ENCODE measurements at places on chromosomes 12 and 14. TPM values are rescaled to one million over a fixed set of nuclear protein-coding genes. Genes with fewer than 3 reads are reported as not detected.

DNA sequence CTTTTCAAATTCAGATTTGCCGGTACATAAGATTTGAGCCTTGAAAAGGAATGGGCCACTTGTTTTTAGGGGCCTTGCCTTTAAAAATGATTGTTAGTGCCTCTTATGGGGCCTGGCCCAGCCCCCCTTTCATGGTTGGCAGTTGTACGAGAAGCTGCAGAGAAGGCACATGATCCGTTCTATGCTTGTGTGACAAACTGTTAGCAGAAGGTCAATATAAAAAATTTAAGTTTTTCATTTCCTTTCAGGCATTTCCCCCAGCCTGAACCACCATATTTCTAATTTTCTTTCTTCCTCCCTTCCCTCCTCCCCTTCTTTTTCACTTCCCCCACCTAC lies 119.1 kb downstream of the PLXNC1 start:
- no peak for DNase-seq

- no peak for DNase-seq
Observed at GRCh38 chr12:31664038-31664437, 4.5 kb downstream of the ETFBKMT start.

DNA sequence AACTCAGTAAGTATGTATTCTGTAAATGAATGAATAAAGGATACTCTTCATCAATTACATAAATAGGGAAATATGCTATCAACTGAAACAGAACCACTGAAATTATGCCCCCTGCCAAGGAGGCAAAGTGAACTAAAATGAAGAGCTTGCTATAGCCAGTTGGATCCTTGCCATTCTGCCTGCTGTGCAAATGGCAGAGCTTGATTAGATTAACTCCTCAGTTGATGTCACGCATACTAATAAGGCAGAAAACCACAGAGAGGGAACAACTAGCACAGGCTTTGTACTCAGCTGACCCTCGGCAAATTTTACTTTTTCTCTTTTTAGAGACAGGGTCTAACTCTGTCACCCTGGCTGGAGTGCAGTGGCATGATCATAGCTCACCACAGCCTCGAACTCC lies 36.7 kb upstream of the FERMT2 start:
- no peak for DNase-seq

DNA sequence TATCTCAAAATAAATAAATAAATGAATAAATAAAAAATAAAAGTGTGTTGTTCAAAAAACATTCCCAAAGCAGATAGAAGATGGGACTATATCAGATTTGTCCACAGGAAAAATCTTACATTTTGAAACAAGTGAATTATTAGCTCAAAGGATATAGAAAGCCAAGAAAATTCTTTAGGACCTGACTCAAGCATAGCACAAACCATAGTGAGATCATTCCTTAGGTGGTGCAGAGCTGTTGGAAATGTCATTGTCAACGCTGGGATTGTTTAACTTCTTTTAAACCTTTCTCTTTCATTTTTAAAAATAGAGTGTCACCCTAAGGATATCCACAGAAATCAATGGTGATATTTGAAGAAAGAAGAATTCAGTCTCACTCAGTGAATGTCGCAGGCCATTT lies 43.5 kb downstream of the DRAM1 start:
- DNase-seq, result no peak

- DNase-seq, result no peak
Observed at GRCh38 chr14:60602291-60602690, 47.0 kb downstream of the SIX1 start.

- no peak for DNase-seq
Observed at GRCh38 chr12:55633151-55633550, 3.5 kb upstream of the OR10P1 start.

DNA sequence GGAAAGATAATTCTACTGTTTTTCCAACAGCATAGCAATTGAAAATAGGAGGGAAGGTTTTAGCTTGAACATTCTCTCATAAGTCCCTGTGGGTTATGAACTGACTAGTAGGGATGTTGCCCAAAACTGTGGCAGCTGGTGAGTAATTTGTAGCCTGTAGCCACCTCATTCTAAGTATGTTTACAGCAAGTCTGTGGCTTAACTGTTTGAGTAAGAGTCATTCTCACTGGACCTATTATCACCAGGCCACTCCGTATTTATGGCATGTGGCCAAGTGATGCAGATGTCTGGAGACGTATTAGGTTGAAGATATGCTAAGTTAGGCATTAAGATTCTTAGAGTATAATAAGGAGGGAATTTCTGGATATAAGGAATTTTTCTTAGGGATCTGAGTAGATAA lies 458.3 kb downstream of the ETNK1 start:
- no peak for DNase-seq

- DNase-seq, result no peak
Observed at GRCh38 chr12:121065345-121065744, 26.3 kb upstream of the OASL start.

GRCh38 chr14:21096978-21097635 lies 1.3 kb downstream of the ZNF219 start:
- DNase-seq, result no peak

DNA sequence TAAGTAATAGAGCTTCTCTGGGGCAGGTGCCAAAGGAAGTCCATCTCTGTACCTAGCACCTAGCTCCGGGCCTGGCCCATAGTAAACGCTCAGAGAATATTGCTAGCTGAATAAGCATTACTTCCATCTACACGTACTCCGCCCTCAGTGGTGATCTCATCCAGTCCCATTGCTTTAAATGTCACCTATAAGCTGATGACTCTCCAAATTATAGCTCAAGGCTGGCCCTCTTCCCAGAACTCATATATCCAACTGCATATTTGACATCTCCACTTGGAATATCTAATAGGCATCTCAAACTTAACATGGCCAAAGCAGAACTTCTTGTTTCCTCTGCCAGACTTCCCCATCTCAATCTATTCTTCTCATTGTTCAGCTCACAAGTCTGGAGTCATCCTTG lies 6.9 kb upstream of the DYNLL1 start:
- no peak for DNase-seq

DNA sequence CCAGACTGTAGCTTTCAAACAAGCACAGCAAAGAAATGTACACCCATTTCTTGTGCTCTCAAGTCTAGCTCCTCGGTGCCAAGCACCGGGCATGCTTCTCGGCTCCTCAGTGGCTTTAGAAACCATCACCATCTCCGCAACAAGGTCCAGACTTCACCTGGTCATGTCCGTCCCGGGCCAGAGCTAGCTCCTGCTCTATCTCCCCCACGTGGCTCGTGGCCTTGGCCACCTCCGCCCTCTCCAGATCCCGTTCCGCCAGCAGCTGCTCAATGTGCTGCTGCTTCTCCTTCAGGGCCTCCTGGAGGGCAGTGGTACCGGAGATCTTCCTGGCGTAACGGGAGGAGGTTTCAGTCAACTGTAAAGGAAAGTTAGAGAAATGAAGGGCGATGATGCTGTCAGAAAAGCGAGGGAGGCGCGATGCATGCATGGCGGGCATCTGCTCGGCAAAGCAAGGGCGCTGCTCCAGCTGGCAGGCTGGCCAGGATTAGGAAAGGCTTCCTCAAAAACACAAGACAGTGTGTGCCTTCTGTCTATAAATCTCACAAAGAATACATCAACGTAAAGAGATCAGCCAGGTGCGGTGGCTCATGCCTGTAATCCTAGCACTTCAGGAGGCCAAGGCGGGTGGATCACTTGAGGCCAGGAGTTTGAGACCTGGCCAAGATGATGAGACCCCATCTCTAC lies 67.4 kb downstream of the CLIP1 start:
- no peak for DNase-seq

DNA sequence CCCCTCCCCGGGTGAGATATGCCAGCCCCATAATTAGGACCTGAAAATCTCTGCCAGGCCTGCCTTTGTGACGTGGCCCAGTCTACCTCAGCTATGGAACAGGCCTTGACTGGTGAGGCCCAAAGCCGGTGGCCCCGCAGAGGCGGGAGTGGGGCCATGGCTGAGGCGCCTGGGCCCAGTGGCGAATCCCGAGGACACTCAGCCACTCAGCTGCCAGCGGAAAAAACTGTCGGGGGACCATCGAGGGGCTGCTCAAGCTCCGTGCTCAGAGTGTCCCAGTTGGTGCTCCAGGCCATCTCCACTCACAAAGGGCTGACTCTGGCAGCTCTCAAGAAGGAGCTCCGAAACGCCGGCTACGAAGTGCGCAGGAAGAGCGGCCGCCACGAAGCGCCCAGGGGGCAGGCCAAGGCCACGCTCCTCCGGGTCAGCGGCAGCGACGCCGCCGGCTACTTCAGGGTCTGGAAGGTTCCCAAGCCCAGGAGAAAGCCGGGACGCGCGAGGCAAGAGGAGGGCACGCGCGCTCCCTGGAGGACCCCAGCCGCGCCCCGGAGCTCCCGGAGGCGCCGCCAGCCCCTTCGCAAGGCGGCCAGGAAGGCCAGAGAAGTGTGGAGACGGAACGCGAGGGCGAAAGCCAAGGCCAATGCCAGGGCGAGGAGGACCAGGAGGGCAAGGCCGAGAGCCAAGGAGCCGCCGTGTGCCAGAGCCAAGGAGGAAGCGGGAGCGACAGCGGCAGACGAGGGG lies 21.4 kb downstream of the ZNF641 start:
- no peak for DNase-seq

GRCh38 chr14:21108791-21109190 lies 7.9 kb downstream of the TMEM253 start:
- DNase-seq, result no peak

DNA sequence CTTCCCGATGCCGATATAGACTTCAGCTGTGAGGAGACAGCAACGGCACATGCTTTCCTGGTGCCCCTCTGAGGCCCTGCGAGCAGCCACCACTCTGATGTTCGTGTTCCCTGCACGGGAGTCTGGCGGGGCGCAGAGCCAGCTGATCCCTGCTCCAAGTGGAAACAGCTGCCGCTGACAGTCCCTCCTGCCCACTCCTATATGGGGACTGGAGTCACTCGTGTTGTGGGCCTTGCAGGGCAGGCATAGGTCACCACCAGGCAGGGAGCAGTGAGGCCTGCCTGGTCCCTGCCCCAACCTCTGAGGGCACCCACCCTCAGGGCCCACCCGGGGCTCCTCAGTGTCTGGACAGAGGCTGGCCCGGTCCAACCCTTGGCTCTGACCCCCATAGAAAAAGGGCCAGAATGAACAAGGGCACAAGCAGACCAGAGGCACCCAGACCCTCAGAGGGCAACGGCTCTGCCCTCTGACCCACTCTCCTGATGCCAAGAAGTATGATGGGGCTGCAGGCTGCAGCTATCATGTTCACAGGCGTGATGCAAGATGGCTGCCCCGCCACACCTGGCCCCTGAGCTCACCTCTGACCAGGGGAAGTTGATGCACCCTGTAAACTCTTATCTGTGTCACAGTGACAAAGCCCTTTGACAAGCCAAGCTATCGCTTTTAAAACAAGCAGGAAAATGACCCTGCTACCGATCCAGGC lies 181.6 kb downstream of the CALM1 start:
- no peak for DNase-seq

DNA sequence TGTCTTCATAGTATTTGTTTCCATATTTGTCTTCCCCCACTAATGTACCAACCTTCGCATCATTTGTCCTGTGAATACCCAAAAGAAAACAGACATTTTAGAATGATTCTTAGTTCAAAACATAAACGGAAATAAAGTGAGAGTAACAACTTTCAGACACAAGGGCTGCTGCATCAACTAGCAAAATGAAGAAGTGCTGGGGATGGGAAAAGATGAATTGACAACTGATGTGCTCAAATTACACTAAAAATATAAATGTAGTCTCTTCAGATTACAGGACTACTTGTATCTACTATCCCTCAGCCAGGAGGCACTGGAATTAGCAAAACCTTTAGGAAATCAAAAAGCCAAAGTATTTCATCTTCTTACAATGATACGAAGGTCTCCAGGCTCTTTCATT lies 743 bp downstream of the NDUFA12 start:
- no peak for DNase-seq

DNA sequence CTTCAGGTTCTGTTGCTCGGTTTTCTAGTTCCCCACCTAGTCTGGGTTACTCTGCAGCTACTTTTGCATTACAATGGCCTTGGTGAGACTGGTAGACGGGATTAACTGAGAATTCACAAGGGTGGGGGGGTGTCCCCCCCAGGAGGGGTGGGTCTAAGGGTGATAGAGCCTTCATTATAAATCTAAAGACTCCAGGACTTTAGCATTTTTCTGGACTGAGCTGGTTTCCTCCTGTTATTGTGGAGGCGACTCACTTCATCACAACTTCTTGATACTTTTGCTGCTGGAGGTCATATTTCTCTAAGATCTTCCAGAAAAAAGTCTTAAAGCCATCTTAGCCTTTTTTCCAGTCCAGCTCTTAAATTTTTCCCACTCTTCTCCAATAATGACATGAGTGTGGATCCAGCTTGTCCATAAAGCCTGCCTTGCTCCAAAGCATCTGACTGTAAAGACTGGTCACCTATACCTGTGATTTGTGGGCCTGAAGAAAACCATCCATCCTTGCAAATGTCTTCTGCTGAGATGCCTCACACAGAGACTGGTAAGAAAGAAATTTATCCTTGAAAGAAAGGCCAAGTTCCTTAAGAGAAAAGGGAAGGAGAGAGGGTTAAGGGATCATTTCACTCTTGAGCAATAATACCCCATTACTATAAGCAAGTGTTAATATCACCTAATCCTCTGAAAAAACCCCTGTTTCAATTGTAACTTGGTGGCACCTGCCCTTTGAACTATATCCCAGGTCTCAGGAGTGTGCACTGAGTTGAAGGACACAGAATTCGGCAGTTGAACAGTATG lies 19.7 kb upstream of the SLC2A14 start:
- no peak for DNase-seq

- DNase-seq, result no peak
Observed at GRCh38 chr14:103257211-103257962, 76.7 kb upstream of the EIF5 start.

DNA sequence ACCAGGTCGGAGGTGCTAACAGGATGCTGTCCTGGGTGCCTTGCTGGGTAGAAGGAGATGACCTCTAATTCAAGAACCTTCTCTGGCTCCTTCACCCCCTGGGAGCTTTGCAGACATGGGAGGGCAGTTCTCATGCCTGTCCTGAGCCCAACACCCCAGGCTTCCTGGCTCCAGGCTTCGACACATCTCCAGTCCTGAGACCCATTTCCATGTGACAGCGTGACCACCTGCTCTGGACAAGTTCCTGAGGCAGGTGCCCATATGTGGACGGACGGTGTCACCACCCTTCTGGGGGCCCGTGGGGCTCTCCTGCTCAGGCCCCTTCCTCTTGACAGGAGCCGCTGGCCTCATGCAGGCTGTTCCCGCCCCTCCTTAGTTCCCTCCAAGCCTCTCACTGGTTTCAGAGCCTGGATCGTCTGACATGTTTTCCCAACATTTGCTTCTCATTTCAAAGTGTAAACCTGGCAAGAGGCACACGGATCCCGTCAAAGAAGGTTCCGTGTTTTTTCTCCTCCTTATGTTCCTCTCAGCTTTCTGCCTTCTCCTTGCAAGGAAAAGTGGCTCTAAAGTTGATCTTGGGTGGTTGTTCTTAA lies 291.9 kb upstream of the RTL1 start:
- no peak for DNase-seq

- DNase-seq, result no peak
Observed at GRCh38 chr12:104751120-104751519, 207.0 kb downstream of the SLC41A2 start.

Gene ST8SIA1
- polyA plus RNA-seq, result 6.6 TPM

Gene ACOT6
- 0.30 TPM for polyA plus RNA-seq

Gene TTLL5
- polyA plus RNA-seq, result 36.6 TPM

Gene OS9
- polyA plus RNA-seq, result 204 TPM

Gene TAS2R19
- 1.8 TPM for polyA plus RNA-seq

Gene C12orf54
- 0.82 TPM for polyA plus RNA-seq

Gene DCN
- polyA plus RNA-seq, result 459 TPM

Gene TMEM229B
- 2.5 TPM for polyA plus RNA-seq

Gene FGF23
- polyA plus RNA-seq, result 0.03 TPM

Gene P2RX7
- polyA plus RNA-seq, result 0.97 TPM

Gene CDKL1
- 7.4 TPM for polyA plus RNA-seq

Gene NAP1L1
- polyA plus RNA-seq, result 937 TPM

Gene GDF3
- polyA plus RNA-seq, result 0.20 TPM

Gene AQP2
- 117 TPM for polyA plus RNA-seq
